AG09309 (cell line): ENCODE measurements at places on chromosomes 7 and 10.

GRCh38 chr7:143407287-143408251 lies 1.1 kb downstream of the EPHA1 start:
- DNase-seq: no peak

DNA sequence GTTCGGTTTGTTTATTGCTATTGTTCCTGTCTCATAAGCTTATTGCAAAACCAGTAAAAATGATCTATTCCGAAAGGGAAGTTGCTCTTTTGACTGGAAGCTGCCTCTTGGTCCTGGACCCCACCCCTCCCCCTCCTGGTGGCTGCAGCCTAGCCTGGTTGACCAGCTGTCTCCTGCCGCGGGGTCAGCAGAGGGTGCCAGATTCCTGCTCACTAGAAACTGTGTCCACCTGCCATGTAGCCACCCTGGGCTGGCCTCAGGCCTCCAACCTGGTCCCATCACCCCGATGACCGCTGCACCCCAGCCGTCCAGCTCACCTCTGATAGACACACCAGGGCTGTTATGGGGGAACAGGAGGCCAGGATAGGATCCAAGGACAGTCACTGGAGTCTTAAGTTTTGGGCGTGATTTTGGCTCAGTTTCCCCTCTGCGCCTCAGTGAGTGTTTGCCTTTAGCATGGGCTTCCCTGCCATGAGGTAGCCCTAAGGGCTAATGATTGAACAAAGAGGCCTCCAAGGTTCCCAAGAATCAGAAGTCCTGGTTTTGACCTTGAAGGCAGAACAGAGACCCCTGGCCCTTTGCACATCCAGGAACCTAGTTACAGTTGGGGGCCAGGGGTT lies 32.9 kb upstream of the SLF2 start:
- DNase-seq: no peak

DNA sequence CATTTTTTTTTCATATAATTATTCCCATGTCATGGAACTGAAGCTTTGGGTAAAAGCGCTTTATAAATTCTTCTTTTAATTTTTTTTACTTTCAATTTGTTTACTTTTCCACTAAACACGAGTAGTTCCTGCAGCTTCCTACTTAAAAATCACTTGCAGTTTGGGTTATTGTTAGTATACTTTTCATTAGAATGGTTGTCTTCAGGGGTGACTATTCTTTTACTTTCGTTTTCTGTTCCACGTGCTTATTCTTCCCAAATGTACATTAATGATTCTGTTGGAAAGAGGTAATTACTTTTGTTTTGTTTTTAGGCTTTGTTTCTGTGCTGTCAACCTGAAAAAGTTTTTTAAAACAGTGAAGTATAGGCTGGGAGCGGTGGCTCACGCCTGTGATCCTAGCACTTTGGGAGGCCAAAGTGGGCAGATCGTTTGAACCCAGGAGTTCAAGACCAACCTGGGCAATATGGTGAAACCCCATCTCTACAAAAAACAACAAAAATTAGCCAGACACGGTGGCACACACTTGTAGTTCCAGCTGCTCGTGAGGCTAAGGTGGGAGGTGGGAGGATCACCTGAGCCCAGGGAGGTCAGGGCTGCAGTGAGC lies 5.2 kb upstream of the CFAP69 start:
- no peak for DNase-seq

DNA sequence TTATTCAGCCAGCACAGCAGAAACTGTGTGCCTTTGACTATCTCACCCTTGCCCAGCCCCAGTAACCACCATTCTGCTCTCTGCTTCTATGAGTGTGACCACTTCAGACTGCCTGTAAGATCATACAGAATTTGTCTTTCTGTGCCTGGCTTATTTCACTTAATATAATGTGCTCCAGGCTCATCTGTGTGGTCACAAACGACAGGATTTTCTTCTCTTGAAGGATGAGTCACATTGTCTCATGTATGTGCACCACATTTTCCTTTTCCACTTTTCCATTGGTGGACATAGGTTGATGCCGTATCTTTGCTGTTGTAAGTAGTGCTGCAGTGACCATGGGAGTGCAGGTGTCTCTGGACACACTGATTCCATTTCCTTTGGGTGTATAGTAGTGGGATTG lies 122.5 kb upstream of the LANCL2 start:
- DNase-seq: no peak

- DNase-seq: no peak
These were observed 117.3 kb upstream of the PCBD1 start for GRCh38 chr10:71005337-71006305.

GRCh38 chr7:139265673-139266072 lies 34.6 kb downstream of the UBN2 start:
- DNase-seq: no peak

DNA sequence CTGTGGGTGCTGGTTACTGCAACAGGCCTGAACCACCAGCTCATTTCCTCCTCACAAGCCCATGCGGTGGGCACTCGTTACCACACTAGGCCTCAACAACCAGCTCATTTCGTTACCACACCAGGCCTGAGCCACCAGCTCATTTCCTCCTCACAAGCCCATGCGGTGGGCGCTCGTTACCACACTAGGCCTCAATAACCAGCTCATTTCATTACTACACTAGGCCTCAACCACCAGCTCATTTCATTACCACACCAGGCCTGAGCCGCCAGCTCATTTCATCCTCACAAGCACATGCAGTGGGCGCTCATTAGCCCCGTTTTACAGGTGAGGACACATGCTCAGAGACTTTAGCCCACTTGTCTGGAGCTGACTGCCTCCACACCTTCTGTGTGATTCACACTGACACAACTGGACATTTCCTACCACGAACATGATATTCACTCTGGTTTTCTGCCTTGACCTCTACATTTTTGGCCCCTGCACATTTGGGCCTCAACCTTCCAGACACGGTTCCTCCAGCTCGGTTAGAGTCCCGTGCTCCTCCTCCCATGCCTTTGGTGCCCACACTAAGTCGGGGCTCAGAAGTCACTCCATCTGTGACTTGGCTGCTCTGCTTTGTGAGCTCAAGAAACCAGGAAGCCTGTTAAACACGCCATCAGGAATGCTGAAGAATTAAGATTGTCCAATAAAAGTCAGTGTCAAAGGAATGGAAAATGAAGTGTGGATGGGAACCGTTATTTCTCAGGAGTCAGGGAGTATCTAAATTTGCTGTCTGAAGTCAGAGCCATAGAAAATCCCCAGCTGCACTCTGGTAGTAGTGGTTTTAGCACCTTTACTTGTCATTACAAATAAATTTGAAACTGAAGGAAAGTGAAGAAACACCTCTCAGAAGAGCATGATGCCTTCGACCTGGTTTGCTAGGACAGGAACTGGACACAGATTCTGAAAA lies 55.8 kb upstream of the LANCL2 start:
- DNase-seq: no peak

GRCh38 chr10:132421847-132422751 lies 25.1 kb downstream of the PWWP2B start:
- DNase-seq: no peak

DNA sequence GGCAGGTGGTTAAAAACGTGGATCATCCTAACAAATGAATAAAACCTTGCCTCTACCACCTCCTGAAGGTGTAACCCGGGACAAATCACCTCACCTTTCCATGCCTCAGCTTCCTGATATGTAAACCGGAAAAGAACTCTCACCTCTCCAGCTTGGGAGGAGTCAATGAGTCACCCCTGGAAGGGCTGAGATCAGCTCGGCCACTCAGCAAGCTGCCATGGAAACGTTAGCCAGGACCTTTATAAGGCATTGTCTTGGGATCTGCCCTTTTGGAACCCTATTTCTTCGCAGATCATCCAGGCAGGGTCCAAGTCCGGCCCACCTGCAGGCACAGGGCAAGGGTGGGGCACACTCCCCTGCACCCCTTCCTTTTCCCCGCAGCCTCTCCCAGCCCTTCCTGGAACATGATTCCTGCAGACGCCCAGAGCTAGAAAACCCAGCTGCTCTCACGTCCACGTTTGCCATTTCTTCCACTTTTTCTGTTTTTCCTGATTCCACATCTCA lies 81.6 kb upstream of the PFKP start:
- DNase-seq: no peak

- DNase-seq: no peak
These were observed 1.8 kb upstream of the MICALL2 start for GRCh38 chr7:1460821-1461645.

GRCh38 chr7:152419473-152420429 lies 16.1 kb downstream of the KMT2C start:
- DNase-seq: no peak

DNA sequence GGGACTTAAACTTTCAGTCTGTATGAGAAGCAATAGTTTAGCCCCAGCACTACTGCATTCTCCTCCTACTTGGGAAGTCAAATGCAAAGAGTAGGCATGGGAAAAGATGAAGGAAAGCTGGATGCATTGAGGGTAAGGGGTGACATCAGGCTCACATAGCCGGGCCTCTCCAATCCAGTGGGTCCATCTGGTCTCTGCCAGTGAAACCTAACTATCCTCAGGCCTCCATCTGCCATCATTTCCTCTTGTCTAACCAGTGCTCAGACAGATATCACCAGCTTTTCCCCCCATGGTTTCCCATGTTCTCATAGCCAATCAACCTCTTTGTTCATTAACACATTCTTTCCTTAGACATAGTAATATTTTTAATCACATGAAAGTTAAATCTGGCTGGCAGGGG lies 118.3 kb downstream of the DGKI start:
- no peak for DNase-seq

- no peak for DNase-seq
These were observed 24.9 kb downstream of the POLR3A start for GRCh38 chr10:78004215-78005026.

DNA sequence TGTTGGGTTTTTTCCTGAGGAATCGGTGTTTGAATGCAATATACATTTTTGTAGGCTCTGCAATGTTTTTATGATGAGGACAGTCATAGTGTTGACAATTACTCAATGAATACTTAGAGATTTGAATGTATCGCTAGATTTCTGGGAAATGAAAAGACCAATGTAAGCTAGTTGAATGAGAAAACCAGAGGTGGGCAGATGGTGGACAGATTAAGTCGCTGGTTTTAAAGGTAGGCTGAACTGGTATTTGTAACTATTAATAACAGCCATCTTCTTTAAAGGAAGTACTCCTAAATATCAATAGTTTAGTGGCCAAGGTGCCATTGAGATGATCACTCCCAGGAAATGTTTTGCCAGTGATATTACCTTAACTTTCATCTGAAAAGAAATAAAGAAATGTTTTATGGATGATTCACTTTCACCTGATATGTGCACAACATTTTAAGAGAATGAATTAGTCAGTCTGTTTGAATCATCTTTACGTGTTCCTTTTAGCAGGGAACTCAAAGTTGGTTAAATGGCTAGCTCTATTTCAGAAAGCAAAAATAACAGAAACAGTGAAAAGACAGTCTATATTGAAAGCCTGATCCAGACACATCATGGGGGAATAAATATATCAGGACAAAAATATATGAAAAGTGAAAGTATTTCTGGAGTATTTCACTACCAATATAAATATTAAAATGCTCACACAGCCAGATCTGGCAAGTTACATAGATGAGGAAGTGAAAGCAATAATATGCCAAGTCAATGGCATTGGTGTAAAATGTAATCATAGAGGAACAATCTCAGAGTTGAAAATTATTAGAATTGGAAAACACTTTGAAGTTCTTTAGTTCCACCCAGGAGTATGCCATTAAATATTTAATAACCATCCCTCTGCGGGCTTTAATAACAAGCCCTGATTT lies 20.7 kb downstream of the MET start:
- no peak for DNase-seq

- no peak for DNase-seq
These were observed 91.8 kb downstream of the CHST15 start for GRCh38 chr10:124001391-124002148.

DNA sequence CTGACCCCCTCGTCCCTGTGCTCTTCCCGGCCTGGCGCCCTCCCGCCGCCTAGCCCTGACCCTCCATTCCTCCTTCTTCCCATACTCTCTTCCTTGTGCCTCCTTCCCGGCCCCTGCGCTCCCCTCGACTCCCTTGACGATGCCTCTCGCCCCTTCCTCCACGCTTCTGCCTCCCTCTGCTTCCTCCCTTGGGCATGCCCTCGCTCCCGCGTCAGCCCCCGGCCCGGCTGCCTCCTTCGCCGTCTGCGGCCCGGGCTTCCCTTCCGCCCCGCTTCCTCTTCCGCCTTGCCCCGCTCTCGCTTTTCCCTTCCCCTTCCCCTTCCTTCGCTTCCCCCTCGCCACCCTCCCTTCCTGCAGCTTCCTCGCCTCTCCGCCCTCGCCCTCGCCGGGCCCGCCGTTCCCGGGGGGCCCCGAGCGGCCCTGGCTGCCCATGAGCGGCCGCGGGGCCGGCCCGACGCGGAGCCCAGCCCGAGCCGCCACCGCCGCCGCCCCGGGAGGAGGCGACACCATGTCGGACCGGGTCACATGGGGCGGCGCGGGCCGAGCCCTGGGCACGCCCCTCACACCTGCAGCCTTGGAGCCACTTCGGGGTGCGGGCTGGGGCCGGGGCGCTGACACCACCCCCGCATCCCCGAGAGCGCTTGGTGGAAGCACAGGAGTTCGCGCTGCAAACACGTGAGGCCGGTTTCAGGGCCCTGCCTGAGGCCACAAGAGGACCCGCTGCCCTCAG lies at the start of gene FBXW4:
TSS of gene FBXW4 (minus strand) at position 497 of the 730 bp plus-strand sequence. CDS start at position 432, 65 bp downstream.
- no peak for DNase-seq
